Panc1 (cell line): ENCODE measurements at places on chromosomes 3 and 15.

GRCh38 chr15:80233581-80233980 is 18.4 kb downstream of the CTXND1 start:
- no peaks in the 10 kb centered on the region for H3K4me1 ChIP-seq
- no peak overlapping the region for H3K4me3 ChIP-seq
- no peaks in the 10 kb centered on the region; the same call in 1 of the 2 replicates for H3K27me3 ChIP-seq
- no peak for DNase-seq
- no peaks in the 10 kb centered on the region for H3K36me3 ChIP-seq

DNA sequence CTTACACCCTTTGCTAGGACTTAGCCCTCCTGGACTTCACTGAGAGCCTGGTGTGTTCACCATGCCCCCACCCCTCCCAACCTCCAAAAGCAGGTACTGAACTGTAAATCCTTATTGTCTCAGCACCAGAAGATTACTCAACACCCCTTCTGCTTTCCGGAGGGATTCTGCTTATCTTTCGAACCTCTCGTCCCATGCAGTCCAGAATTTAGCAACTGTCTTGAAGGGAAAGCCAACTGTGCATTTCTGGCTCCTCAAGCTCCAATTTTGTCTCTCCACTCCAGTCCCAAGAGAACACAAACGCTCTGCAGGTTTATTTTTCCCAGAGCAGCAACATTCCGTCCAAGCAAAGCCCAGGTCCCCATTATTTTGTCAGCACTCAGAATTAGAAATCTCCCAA is 49.6 kb downstream of the RFTN1 start:
- no peak overlapping the region for H3K4me3 ChIP-seq
- no peak overlapping the region for H3K27ac ChIP-seq
- H3K27me3 ChIP-seq, result no peaks in the 10 kb centered on the region
- no peaks in the 10 kb centered on the region for H3K36me3 ChIP-seq

DNA sequence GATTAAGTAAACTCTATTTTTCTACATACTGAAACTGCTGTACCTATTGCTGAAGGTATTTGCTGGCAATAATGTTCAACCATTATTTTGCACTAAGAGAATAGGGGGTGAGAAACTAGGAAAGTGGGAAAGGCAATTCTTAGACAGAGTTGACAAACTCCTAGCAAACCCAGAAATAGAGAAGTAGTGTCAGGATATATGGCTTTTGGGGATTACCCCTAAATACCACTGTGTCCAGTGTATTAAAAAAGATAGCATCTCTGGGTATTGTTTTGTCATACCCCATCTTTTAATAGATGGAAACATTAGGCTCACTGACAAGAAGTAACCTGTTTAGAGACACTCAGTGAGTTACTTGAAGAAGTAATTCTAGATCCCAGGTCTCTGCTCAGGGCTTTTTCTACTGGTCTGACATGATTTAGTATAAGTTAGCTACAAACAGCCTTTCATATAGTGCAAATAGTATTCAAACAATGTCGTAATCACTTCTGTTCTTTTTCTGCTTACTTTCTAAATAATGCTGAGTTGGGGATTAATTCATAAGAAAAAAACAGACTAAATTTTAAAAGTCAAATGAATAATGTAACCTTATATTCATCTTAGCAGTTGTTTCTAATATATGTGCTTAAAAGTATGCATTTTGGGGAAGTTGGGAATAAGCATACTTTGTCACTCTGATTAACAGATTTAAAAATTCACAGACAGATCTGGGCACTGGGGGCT is 107.2 kb downstream of the IL1RAP start:
- no peak for DNase-seq
- H3K27me3 ChIP-seq, result no peaks in the 10 kb centered on the region
- H3K36me3 ChIP-seq, result no peaks in the 10 kb centered on the region
- no peaks in the 10 kb centered on the region for H3K4me1 ChIP-seq
- H3K27ac ChIP-seq, result no peak overlapping the region

GRCh38 chr15:88505721-88506120 is 38.2 kb downstream of the MRPS11 start:
- H3K4me1 ChIP-seq, result no peaks in the 10 kb centered on the region
- H3K27ac ChIP-seq, result no peak overlapping the region
- DNase-seq, result no peak
- no peak overlapping the region for H3K4me3 ChIP-seq
- no peaks in the 10 kb centered on the region for H3K27me3 ChIP-seq
- no peaks in the 10 kb centered on the region for H3K36me3 ChIP-seq

DNA sequence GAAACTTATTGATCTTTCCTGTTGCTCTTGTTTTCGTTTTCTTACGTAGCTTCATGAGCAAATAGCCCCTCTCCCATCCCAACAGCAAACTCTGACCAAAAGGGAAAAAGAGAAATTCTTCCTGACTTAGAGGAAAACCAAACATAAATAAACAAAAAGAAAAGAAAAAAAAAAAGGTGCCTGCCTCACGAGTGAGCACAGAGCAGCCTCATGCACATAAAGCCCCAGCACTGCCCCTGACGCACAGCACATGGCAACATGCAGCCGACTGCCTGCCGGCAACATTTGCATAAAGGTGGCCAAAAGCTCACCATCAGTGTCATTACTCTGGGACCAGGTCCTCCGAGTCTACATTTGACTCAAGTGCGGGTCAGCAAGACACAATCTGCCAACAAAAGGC is 6.4 kb downstream of the POC1A start:
- H3K36me3 ChIP-seq, result no peaks in the 10 kb centered on the region
- H3K4me3 ChIP-seq, result no peak overlapping the region
- no peaks in the 10 kb centered on the region for H3K4me1 ChIP-seq
- no peak for DNase-seq
- no peaks in the 10 kb centered on the region for H3K27me3 ChIP-seq
